ENCODE measurements at places on chromosomes 3 and 15. TPM values are rescaled to one million over a fixed set of nuclear protein-coding genes. Genes with fewer than 3 reads are reported as not detected.

DNA sequence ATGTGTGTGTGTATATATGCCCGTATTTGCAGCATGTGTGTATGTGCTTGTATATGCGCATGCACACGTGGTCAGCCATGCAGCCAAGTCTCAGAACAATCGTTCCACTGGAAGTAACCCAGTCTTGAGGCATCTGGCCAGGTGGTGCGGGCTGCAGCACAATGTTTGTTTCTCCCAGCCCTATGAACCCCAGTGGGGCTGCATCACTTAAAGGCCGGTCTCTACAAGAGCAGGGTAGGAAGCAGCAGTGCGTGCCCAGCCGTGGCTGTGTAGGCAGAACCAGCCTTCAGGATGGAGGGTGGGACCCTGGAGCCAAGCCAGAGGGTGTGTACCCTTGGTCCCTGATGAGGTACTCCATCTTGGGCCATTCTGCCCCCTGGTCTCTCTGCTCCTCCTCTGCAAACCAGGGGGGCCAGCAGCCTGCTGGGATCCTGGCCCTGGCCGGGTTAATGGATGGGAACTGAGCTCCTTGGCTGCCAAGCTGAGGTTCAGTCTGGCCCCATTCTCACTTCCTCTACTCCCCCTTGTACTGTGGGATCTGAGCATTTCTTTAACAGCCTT, 11.8 kb downstream of the KLF13 start:
- DNase-seq: no peak

DNA sequence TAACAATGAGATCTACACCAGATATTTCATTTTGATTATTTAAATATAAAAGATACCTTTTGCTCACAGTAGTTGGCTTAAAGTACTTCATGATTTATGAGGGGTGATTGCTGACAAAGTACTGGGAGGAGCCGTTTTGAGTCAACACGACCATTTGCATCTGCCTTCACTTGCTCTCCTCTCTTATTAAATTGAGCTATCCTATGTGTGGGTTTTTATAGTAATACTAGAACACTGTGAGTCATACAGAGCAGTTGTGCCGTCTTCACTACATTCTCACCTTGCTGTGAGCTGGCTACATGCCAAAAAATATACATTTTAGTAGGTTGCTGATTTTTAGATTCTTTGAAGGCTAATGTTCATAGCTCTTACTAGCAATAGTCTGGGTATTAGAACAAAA, 161.2 kb downstream of the ALCAM start:
- DNase-seq: peak; percentile 6

GRCh38 chr3:41024031-41024836, 175.1 kb upstream of the CTNNB1 start:
- DNase-seq: no peak

DNA sequence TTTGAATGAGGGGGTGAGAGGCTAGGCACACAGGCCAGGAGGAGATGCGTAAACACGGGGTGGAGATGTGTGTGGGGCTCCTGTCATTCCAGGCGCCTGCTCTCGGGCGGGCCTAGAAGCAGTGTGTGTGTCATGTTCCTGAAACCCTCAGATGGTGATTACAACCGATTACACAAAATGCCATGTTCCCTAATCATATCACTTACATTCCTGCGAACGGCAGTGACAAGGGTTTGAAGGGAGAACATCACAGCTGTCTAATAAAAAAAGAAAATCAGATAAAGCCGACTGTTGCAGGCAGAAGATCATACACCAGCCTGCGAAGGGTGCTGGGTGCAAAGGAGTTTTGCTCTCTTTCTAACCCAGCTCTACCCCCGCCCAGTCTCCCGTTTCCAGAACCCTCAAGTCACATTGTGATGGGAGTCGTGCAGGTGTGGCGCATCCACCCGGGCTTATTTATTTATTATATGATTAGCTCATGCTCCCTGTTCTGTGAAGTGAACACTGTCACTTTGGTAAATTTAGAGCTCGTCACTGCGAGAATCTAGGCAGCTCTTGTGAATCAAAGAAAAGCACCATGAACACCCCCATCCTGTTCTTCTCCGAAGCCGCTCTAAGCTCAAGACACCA, 140.3 kb downstream of the NR2F2 start:
- DNase-seq: no peak

GRCh38 chr3:143276592-143276991, 157.0 kb downstream of the CHST2 start:
- no peak for DNase-seq

- DNase-seq: no peak
Observed at GRCh38 chr15:63146684-63147083, 10.6 kb downstream of the RPS27L start.

DNA sequence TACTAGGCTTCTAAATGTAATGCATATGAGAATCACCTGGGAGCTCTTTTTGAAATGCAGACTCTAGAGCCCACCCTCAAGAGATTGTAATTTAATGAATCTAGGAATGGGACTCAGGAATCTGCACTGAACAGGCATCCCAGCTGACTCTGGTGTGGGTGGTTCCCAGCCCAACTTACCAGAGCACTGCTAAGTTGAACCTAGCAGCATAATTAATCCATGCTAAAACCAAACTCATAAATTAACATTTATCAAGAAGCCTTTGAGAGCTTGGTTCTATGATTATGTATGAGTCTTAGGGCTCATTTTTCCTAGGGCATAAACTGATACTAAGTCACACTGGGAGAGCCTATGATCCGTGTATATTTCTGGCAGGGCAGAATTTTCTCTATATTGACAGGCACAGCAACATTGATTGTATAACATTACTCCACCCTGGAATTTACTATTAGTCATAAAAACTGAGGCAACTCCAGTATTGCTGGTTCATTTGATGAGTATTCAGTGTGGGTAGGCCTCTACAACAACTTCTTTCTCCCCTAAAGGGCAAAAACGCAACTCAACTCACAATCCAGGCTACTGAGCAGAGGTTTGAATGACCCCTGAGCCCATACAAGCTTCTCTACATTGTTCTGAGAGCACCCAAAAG, 10.7 kb upstream of the CSTA start:
- no peak for DNase-seq

DNA sequence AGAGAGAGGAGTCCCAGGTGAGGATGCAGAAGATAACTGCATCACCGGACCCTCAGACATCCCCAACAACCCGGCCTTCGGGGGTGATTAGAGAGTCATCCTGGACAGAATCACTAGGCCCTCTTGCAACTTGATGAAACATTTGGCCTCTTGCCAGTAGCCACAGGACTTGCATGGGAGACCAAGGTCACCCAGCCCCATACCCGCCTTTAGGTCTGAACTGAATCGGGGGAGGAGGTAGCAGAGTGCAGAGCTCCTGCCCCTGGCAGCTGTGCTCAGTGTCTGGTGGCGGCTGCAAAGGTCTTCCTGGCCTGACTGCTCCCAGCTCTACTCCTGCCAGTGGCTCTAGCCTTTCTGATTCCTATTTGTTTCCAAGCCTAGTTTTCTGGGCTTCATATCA, 12.4 kb downstream of the PIF1 start:
- no peak for DNase-seq

- DNase-seq: no peak
Observed at GRCh38 chr15:90906181-90906849, 3.2 kb downstream of the MAN2A2 start.

- DNase-seq: no peak
Observed at GRCh38 chr3:187450431-187451190, 82.4 kb downstream of the RTP4 start.

- DNase-seq: peak; percentile 8
Observed at GRCh38 chr3:95899494-95899893, 914.9 kb upstream of the EPHA6 start.

GRCh38 chr3:61442696-61443095, 118.7 kb upstream of the PTPRG start:
- DNase-seq: no peak

RGMA gene
- 0.20 TPM for total RNA-seq

ROBO2 gene
- total RNA-seq: not detected

NPRL2 gene
- 17.3 TPM for total RNA-seq

FGF12 gene
- total RNA-seq: 1.6 TPM

RPL22L1 gene
- 11.9 TPM for total RNA-seq

BCL2A1 gene
- total RNA-seq: not detected

HIGD2B gene
- under 0.01 TPM for total RNA-seq
